Activated CD8-positive, alpha-beta memory T cell treated with anti-CD3 and anti-CD28 coated beads for 1 hour (primary cell): ENCODE measurements at places on chromosomes 11 and 22.
A peak's percentile ranks its signal among the peaks of the same experiment; 100 is the strongest.

- no peak for DNase-seq
Measured at GRCh38 chr22:37304595-37305343, 22.5 kb downstream of the CYTH4 start.

GRCh38 chr11:72012897-72013721 is 14.4 kb downstream of the IL18BP start:
- no peak for DNase-seq

- no peak for DNase-seq
Measured at GRCh38 chr11:100637706-100638105, 49.4 kb upstream of the ARHGAP42 start.

GRCh38 chr11:62600367-62601121 is 1.1 kb downstream of the MTA2 start:
- DNase-seq: no peak

DNA sequence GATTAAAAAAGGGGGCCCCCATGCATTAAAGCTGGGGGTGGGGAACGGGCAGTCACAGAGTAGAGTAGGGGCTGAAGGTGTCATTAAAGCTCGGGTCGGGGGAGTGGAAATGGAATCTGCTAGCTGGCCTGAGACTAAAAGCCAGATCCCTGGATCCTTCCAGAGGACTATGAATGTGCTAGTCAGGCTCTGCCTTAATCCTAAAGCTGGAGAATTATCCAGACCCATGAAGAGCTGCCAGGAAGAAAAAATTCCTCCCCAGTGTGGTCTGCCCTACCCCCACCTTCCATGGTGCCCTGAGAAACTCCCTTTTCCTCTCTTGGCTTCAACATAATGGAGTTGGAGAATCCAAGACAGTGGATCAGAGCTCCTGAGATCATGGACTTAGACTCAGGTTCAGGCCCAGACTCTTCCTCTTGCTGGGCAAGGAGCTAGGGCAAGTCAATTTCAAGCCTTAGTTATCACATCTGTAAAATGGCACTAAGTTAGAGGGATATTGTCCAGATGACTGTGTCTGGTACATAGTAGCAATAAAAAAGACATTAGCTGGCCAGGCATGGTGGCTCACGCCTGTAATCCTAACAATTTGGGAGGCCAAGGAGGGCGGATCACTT is 24.0 kb upstream of the SMTN start:
- DNase-seq: no peak

DNA sequence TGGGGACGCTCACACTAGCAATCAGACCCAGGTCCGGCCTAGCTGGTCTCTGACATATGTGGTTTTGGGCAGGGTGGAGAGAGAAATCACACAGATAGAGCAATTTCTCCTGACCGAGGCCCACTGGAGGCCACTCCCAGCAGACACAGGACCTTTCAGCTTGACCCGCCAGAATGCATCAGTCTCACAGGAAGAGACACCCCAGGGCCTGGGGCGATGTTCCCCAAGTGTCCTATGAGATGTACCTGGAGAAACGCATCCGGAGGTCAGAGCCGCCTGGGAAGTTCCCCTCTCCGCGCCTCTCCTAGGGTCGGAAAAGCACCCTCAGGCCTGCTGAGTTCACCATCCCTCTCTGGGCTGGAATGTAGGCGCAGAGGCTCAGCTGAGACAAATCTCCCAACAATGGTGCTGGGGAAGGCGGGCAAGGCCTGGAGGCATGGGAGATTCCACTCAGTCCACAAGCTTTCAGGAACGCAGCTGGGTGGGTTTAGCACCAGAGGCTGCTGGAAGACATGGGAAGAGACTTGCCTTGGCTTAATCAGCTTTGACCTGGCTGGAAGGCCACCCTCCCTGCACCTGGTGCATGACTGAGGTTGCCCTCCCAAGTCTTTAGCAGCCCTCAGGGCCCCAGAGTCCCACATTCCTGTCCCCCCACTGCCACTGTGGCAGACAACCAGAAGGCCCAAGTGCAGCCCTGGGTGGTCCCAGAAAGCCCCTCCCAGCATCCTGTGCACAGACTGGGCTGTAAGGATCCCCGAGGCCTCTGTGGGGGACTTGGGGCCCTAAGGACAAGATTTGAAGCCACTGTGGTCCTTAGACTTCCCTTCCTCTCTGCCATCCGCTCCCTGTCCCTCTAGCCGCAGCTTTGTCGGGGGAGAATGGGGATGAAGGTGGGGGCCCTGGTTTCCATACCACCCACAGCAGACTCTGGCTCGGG is 57.5 kb downstream of the RTL6 start:
- no peak for DNase-seq

GRCh38 chr22:42642806-42643633 is 2.6 kb upstream of the ATP5MGL start:
- no peak for DNase-seq

GRCh38 chr11:77411137-77411707 is 62.7 kb downstream of the PAK1 start:
- peak; percentile 4 for DNase-seq

- DNase-seq: no peak
Measured at GRCh38 chr11:1628506-1629325, 859 bp upstream of the KRTAP5-5 start.

DNA sequence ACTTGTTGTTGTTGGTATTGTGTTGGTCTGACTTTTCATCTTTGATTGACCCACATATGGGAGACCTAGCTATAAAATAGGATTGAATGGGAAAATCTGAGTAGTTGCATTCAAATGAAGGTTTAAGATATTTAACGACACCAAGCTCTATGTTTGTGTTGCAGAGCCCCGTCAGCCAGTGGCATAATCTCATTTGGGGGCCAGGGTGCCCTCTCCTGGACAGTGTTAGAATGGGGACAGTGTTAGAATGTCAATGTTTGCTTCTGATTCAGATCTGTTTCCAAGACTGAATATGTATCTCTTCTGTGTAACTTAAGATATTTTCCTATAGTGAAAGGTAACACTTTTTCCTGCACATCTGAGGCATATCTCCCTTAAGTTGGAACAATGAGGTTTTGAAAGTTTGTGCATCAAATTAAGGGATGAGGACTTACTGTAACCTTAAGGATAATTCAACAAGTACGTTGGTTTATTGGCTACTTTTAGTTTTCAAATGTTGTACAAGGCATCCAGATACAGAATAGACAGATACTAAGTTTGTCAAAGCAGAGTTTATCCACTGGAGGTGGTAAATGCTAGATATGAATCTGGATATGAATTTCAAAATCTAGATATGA is 5.3 kb upstream of the OR52M1 start:
- peak; percentile 7 for DNase-seq

GRCh38 chr11:34044664-34045485 is 6.7 kb upstream of the CAPRIN1 start:
- no peak for DNase-seq

DNA sequence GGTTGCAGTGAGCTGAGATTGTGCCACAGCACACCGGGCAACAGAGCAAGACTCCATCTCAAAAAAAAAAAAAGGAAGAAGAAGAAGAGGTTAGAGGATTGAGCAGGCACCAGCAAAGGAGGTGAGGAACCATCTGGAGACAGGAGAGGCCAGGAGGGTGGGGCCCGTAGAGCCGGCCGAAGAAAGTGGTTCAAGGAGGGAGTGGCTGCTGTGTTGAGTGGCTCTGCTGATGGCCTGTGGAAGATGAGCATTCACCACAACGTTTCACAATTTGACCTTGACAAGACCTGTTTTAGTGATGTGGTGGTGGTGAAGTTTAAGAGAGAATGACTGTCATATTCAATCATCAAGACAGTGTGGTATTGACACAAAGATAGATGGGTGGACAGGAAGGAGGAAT is 6.8 kb upstream of the CTSD start:
- no peak for DNase-seq

GRCh38 chr22:19912271-19912999 is 29.1 kb upstream of the COMT start:
- no peak for DNase-seq
